ENCODE measurements at places on chromosomes 3 and 15.

GRCh38 chr15:36185438-36185837 is 394.0 kb upstream of the CDIN1 start:
- no peak for DNase-seq

GRCh38 chr3:138254216-138254615 is 67.1 kb downstream of the ARMC8 start:
- DNase-seq: peak; percentile 72

DNA sequence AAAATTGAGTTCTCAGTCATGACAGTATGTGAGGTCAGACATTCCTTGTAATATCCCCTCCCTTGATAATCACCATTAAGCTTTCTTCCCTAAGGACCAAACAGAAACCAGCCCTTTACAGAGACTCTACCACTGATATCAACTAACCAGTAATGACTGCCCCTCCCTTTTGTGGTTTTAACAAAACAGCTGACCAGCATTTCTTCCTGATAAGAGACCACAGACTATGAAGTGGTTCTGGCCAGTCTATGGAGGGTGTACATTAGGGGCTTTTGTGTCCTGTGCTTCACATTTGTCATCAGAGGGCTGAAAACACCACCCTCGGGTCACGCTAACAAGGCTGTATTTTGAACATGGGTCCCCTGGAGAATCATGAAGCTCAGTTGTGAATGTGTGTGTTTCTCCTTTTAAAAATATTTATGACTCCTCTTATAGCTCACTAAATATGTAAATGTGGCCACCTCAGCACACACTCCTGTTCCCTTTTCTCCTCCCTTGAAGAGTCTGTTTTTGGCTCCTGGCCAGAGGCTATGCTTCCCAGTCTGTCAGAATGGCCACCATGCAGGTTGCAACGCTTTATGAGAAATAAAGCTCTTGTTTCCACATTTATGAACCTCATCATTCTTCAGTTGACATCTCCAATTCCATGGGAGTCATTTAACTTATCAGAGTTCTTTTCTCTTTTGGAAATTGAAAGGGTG is 239.3 kb downstream of the CPNE4 start:
- DNase-seq: no peak

DNA sequence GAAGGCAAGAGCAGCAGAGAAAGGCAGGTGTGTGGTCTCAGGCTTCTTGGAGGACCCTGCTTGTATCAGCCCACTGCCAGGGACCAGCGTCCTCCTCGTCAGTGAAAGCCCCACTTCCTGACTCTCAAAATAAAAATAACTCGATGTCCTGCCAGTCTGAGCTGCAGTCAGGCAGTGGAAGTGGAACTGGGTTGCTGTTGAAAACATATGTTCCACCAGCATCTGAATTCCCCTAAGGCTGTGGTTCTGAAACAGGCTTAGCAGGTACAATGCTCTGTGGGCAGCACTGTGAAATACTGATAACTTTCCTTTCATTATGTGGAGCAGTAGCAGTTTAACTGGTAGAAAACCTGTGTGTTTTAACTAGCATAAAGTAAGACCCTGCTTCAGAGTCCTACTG is 121.6 kb upstream of the EIF1B start:
- DNase-seq: no peak

DNA sequence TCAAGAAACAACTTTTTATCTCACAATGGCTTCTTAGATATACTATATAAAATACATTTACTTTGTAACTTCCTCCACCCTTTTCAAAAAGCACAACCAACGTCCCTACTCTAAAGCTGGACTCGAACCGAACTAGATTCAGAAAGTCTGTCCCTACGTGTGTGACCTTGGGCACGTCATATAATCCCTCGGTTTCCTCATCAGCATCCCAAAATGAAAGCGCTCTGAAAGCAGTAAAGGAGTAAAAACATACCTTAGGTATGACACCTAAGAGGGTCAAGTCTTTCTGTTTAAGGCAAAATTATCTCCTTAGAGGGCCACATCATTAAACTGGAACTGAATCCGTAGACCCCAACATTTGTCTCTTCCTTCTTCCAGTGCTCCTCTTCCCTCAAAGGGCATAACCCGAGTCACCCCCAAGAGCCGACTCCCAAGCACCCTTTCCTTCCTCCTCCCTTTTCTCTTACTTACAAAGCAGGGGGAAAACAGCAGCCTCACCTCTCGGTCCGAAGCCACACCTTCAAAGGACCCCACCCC is 663 bp downstream of the PDCD10 start:
- peak; percentile 39 for DNase-seq

- no peak for DNase-seq
Observed at GRCh38 chr3:10238345-10239183, 9.7 kb upstream of the TATDN2 start.

- DNase-seq: no peak
Observed at GRCh38 chr15:60899322-60899966, 329.7 kb downstream of the RORA start.

DNA sequence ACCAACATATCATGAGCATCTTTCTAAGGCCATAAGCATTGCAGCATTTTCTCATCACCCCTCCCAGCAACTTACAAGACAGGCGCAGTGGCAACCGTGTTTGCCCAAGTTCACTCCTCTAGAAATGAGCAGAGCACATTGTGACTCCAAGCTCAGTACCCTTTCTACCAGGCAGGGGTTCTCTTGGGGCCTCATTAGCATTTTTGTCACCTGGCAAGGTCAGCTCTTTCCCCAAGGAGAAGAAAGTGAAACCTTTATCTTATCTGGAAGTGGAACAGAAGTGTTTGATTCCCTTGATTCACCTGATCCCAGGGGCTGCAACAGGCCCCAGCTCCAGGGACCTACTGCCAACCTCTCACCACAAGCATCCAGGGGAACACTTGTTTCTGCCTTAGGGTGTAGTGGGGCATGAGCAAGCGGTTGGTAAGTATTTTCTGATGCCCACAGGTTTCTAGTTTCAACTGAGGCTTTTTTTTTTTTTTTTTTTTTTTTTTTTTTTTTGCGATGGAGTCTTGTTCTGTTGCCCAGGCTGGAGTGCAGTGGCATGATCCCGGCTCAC is 44.0 kb upstream of the HERC1 start:
- DNase-seq: no peak

GRCh38 chr3:79684041-79684440 is 83.8 kb downstream of the ROBO1 start:
- no peak for DNase-seq

GRCh38 chr3:71805691-71806090 is 20.7 kb upstream of the PROK2 start:
- no peak for DNase-seq

- DNase-seq: no peak
Observed at GRCh38 chr3:88248658-88249057, 98.9 kb downstream of the C3orf38 start.

- DNase-seq: peak; percentile 18
Observed at GRCh38 chr15:38257676-38258075, 5.0 kb downstream of the SPRED1 start.

DNA sequence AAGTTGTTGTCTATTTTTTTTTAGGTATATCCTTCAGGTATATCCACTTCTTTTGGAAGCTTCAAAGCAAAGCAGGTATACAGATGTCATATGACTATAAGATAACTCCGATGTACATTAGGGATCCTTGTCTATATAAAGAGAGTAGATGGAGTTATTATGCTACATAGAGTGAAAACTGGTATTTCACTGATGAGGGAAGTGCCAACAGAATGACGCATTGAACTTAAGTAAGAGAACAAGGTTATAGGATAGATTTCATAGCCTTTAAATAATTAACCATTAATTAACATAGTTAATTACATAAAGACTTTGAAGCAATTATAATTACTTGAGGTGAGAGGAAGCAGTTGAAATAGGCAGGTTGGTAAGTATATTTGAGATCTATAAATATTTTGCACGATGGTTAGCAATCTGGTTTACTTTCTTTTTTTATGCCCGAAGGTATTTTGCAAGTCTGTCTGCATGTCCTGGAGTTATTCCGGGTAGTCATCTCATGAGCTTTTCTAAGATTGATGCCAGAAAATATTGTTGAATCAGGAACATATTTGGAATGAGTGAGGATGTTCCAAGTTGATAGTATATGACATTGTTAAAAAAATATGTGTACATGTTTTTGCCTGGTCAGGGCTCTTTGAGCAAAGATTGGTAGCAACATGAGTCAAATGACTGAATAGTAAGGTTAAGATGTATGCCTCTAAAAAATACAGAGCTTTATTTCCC is 299.5 kb upstream of the KCNMB2 start:
- peak; percentile 65 for DNase-seq

DNA sequence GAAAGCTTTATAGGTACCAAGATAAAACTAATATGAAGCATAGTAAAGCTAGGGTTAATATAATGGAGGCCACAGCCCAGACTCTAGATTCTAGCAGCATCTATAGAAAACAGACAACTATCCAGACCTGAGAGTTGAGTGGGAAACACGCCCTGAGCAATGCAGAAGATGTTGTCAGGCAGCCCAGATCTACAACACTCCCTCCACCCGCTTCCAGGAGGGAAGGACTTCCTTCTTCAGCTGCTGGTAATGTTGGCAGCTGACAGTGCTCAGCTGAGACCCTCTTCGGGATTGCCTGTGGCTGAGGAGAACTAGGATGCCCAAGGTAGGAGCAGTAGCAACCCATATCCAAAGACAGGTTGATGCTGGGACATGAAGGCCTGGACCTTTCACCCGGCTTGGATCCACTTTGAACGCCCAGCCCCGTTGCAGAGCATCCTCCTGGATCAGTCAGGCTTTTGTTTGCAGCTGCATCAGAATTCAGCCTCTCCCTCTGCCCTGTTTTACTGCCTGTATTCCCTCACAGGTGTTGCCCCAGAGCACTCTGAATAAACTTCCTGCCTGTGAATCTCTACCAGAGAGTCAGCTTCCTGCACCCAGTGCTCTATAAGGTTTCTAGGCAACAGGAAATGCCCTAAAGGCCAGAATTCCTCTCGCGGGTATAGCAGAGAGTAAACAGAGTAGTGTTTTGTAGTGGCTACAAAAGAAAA is 174.7 kb upstream of the IL12A start:
- DNase-seq: peak; percentile 74

DNA sequence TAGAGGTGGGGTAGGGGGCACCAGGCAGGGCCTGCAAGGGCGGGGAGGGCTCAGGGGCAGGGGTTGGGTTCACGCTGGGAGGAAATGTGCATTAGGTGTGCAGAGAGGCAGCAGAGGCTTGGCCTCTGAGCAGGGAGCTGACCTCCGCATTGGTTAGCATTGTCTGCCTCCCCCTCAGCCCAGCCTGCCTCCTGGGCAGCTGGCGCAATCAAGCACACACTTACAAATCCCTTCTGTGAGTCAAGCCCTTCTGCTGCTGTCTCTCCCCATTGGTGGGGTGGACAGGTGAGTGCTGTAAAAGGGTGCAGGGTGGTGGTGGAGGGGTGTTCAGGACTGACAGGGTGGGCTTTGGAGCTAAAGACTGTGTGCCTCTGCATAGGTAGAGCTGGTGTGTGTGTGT is 9.3 kb downstream of the LOXL1 start:
- DNase-seq: peak; percentile 71

GRCh38 chr15:74490339-74490689 is 29.4 kb upstream of the UBL7 start:
- no peak for DNase-seq

GRCh38 chr3:47324278-47324865 is 41.6 kb downstream of the KLHL18 start:
- peak; percentile 79 for DNase-seq

GRCh38 chr3:106068795-106069194 is 200.0 kb upstream of the CBLB start:
- DNase-seq: no peak

GRCh38 chr3:179829401-179829800 is 176.6 kb downstream of the USP13 start:
- no peak for DNase-seq

GRCh38 chr3:49906073-49906743 is 2.5 kb upstream of the MST1R start:
- peak; percentile 72 for DNase-seq

DNA sequence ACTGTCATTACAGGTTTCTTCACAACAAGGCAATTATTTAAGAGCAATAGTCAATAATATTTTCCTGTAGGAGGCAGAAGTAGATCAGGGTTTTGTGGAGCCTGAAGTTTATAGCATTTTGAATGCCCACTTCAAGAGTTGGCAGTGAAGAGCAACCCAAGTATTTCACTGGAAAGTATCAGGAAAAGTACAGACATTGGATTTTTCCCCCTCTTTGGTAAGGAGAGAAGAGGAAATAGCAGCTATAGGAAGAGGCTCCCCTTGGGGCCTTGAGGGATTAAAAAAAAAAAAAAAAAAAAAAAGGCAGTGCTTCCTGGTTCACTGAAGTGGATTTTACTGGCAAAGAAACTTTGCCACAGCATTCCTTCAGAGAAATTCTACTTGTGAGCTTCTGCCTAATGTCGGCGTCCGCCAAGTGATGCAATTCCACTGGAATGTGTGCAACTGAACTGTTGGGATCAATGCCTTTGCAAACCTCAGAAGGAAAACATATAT is 5.7 kb upstream of the CNTN6 start:
- DNase-seq: peak; percentile 36

DNA sequence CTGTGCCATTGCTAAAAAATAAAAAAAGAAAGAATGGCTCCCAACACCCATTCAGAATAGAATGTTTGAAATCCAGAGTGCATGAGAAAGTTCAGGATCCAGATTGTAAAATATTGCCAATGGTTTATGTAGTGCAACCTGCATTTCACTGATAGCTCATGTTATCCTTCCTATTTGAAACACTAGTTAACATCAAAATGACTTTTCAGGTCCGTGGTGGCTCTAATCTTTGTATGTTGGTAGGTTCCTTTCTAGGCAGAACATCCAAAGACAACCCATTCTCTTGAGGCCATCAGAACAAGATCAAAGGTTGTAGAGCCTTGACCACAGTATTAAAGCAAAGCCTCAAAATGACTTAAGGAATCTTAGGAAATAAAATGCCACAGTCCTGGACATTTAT is 51.0 kb downstream of the PLCL2 start:
- no peak for DNase-seq

DNA sequence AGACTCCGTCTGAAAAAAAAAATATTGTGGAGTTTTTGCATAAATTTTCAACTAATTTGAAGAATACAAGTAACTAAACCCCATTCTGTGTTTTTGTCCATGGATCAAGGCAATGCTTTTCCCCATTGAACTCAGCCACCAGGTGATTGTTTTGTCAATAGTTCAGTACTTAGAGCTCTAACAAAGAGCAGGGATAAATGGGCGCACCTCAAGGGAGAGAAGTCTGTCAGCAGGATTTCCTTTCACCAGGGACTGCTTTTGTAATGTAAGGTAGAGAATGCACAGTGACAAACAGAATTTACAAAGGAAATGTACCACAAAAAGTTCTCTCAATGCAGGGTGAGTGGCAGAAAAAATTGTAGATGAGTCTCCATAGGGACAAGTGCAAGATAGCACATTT is 10.8 kb upstream of the ATP13A5 start:
- DNase-seq: no peak

DNA sequence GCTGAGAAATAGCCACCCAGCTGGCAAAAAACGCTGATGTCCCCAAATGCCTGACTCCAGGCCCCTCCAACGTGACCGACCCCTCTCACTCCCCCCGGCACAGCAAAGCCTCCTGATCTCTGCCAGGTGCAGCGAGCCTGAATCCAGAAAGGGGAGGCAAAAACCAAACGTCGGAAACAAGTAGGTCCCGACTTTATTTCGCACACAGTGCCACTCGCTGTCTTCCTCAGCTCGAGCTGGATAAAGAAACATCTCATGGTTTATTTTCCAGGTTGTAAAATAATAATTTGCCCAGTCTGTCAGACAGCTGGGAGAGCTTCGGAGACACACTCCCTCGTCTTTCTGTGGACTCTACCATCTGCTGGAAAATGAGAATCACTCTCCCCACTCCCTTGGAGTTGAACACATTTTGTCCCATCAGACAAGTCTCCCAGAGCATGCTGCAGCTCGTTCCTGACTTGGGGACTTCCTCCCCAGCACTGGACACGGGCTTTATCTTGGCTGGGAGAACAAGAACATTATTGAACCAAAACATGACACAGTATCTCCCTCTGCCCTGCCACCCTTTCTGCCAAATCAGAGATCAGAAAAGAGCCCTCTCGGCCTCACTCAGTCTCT is 142.8 kb downstream of the NUP210 start:
- no peak for DNase-seq
